ENCODE measurements at places on chromosomes 16 and 17.

DNA sequence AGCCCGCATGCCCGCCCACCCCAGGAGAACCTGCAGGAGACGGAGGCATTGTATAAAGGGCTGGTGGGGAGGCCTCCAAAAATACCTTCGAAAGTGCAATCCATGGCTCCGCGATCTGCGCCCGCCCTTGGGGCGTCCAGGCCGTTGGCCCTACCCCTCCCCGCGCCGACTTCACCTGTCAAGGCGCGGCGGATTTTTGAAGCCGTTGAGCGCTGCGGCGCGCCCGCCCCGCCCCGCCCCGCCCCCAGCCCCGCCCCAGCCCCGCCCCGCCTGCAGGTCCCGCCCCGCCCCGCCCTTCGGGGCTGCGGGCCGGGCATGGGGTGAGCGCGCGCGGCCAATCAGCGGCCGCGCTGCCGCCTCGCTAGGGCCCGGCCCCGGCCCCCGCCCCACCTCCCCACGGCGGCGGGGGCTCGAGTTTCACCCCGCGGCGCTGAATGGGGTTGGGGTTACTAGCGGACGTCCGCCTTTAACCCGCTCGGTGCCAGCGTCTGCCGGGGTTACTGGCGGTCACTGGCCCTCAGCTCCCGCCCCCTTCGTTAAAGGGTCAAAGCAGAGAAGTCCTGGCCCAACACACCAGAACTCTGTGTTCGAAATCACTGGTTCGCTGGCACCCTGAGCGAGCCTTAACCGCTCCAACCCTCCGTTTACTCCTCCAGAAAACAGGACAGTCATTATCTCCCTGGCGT, 13.2 kb downstream of the SREBF1 start:
- peak; percentile 44 for DNase-seq

DNA sequence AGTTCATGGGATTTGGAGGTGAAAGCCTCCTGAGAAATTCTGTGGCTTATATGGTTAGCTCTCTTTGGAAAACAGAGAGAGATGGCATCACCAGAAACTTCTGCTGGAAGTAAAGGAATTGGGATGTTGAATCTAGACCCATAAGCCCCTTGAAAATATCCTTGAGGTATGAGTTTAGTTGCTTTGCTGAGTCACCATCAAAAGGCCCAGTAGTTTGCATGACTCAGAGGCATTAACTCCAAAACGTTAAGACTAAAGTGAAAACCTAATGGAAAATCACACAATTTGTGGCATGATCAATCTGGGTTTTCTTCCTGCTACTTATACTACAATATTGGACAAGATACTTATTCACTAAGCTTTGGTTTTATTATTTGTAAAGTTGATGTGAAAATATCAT, 349.2 kb upstream of the SALL1 start:
- no peak for DNase-seq

DNA sequence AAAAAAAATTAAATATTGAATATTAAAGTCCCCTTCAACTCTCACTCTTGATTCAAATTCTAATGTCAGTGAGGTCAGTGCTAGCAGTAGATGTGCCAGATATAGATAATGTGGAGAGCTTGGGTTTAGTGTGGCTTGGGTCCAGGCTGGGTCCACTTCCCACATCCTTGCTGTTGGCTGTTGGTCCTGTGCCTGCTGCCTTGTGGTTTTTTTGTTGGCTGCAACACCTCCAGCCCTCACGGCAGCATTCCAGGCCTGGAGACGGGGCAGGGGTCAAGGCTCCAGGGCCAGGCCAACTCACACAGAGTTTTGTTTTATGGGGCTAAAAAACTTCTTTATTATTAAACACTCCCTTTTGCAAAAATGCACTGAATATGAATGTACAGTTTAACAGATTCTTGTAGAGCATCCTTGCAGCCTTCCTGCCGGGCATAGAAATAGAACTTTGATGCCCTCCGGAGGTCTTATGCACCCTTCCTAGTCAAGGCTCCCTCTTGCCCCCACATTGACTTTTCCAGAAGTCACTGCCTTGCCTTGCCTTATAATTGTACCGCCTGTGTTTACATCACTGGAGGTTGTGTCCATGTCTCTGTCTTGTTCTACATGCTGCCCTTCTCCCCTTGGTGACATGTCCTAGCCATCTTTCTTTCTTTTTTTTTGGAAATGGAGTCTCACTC, 25.5 kb upstream of the MYO15B start:
- DNase-seq, result no peak

DNA sequence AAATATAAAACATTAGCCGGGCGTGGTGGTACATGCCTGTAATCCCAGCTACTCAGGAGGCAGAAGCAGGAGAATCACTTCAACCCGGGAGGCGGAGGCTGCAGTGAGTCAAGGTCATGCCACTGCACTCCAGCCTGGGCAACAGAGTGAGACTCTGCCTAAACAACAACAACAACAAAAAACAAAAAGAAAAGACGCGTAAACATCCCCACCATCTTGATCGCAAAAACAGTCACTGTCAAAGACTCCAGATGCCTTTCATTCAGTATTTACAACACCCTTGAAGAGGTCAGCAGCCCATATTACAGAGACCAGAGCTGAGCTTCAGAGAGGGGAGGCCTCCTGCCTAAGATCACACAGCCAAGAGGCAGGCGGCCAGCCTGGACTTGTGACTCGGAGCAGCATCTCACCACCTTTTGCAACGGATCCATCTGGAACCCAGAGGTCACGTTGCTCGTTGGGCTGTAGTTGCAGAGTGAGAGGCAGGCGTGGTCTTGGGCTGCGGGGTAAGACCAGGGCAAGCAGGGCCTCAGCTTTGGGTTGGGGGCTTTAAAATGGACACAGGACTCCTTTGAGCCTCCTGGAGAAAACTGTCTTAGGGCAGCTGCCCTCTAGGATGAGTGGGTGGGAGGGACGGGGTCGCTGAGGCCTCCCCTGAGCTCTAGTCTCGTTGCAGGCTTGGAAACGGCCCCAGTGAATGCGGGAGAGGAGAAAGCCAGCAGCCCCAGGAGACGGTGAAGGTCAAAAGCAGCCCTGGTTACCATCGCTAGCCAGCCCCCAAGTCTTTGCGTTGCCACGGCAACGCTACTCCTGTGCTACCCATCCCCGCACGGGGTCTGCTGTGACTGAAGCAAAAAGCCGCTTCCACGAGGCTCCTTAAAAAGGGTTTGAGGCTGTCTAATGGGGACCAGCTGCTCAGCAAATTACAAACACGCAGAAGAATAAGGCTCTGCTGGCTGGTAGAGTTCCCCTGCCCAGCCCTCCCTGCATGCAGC, 26.1 kb downstream of the LGALS3BP start:
- no peak for DNase-seq

GRCh38 chr16:53530046-53530445, 27.0 kb upstream of the AKTIP start:
- peak; percentile 44 for DNase-seq

- DNase-seq, result no peak
Measured at GRCh38 chr16:66618588-66619375, 14.3 kb downstream of the CMTM3 start.

- DNase-seq, result no peak
Measured at GRCh38 chr17:16926061-16926511, 45.8 kb downstream of the TNFRSF13B start.

GRCh38 chr16:62404842-62405611, 368.8 kb upstream of the CDH8 start:
- no peak for DNase-seq

- DNase-seq, result no peak
Measured at GRCh38 chr16:23155445-23156049, 6.3 kb upstream of the USP31 start.

DNA sequence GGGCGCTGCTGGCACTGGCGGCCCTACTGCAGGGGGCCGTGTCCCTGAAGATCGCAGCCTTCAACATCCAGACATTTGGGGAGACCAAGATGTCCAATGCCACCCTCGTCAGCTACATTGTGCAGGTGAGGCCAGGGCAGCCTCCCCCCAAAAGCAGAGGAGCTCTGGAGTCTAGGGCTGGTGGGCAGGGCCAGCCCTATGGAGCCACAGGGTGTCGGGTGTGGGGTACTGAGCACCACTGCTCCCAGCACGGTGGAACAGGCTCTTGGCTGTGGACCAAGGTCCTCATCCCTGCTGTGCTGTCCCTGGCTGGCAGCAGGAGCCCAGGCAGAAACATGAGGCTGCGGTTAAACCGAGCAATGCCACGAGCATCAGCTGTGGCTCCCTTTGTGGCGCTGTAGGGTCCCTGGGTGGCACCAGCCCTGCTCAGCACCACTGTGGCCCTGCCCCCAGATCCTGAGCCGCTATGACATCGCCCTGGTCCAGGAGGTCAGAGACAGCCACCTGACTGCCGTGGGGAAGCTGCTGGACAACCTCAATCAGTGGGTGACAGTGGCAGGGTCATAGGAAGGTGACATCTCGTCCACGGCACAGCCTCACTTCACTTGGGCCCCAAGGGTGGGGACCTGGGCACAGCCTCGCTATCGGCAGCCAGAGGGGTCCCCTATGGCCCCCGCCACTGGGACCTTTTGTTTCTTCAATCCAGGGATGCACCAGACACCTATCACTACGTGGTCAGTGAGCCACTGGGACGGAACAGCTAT, 1.1 kb downstream of the DNASE1 start:
- no peak for DNase-seq

- no peak for DNase-seq
Measured at GRCh38 chr17:81524865-81525159, 3.4 kb upstream of the FSCN2 start.

DNA sequence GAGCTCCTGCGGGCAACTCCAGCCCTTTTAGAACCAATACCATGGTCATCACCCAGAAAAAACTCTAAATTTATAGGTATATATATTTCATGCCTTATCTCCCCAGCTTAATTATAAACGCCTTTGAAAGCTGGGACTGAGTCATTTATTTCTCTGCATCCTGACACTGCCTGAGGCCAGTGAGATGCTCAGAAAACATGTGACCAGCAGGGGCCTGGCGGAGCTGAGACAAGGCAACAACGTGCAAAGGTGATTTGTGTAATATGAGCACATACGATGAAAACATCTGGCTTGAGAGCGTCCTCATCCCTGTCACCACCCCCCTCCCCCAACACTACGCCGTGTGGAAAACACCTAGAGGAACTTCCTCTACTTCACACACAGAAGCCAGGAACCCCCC, 22.7 kb downstream of the NXN start:
- DNase-seq, result no peak

DNA sequence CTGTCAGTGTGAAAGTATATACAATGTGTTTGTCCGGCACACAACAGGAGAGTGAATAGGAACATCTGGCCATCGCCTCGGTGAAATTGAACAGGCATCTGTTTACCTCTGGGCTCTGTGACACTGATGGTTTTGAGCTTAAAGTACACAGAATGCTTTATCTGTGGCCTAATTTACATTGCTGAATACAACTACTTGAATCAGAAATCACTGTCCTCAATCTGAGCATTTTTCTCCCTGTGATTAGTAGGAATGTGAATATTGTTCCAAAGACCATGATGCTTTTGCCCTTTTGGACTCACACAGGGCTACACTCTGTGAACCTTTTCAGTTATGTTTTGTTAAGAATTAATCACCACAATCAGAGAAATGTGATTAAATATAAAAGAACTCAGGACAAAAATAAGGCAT, 323.0 kb upstream of the TBX2 start:
- no peak for DNase-seq

DNA sequence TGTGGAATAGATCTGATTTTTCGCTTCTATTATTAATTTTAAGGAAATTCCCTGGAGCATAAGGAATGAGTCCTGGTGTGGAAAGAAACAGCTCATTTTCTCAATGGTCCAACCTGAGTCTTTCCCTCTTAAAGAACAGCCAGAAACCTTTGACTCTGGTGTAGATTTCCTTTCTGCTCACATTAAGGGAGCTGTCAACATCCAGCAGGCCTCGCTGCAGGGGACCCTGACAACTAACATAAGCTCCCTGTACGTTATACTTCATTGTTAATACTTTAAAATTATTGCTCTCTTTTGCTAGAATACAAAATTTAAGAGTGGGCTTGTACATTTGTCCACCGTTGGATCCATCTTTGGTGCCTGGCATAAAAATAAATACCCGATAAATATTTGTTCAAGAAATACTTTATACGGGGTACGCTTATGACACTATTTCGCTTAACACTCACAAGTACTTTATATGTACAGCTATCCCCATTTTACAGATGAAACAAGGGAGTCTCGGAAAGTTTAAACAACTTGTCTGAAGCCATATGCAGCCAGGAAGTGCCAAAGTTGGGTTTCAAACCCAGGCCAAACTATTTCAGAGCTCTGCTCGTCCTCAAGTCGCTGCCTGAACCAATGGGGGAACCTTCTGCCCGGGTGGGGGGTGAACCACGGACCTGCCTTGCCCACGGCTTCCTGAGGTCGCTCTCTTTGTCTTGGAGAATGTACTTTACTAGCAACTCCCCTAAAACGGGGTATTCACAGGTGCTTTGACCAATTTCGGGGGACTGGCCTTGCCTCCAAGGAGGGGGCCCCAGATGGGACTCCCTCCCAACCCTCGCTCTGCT, 611 bp downstream of the SMARCE1 start:
- DNase-seq, result no peak

DNA sequence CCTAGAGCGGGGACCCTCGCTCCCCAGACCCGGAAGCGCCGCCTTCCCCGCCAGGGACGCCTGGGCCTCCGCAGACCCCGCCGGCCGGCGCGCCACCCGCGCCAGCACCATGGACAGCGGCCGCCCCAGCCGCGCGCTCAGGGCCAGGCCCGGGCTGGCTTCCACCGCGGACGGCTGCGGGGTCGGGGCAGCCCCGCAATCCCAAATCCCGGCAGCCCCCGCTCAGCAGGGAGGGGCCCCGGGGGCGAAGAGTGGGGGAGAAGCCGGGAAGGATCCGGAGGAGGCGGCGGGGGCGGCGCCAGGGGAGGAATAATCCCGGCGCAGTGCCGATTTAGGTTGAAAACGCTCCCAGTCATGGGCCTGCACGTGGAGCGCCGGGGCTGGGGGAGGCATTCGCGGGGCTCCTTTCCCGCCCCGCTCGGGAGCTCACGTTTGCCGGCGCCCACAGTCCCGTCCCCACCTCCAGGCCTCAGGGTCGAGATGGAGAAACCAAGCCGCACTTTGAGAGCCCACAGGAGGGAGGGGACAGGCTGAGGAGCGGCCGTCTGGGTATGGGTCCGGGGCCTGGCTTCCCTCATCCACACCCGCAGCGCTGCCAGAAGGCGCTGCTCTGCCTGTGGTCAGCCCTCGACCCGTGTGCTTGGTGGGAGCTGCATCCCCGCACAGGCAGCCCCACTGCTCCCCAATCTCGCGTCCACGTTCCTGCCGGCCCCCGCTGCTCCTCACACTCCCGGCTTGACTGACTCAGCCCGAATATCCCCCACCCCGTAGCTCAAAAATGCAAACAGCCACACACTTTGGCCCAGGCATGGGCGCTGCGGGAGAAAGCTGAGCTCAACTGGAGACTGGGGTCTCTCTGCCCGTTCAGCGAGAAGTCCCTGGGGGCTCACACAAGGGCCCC, 4.7 kb downstream of the FBXL16 start:
- no peak for DNase-seq

Data from NCI-H1092 (cell line).